ENCODE measurements at places on chromosomes 12 and 14.

GRCh38 chr14:103008768-103009357 is 48.5 kb downstream of the CDC42BPB start:
- no peak for DNase-seq

DNA sequence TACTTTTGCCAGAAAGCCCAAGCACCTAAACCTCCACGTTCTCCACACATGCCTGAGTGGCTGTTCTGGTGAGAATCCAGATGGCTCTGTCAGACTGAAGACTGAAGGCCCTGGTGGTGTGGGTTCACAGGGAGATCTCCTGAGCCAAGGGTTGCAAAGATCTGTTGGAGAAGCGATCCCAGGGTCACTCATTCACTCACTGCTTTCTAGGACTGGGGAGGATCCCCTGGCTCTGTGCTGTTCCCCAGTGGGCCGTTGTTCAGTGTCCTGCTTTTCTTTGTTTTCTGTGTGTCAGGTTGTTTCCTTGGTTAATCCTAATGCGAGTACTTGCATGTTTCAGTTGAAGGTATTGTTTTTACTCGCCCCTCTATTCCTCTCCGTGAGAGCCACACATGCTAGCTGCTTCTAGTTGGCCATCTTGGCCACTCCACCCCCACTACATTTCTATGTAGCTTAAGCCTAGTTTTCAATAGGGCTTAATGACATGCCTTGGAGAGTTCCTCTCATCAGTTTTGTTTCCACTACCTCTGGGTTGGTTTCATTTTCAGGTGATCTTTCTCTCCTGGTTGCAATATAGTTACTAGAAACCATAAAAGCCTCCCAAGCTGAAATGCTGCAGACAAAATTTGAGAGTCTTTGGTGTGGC is 144.5 kb upstream of the SLC38A2 start:
- DNase-seq = no peak

- DNase-seq = no peak
Measured at GRCh38 chr12:70448371-70448770, 82.3 kb downstream of the KCNMB4 start.

DNA sequence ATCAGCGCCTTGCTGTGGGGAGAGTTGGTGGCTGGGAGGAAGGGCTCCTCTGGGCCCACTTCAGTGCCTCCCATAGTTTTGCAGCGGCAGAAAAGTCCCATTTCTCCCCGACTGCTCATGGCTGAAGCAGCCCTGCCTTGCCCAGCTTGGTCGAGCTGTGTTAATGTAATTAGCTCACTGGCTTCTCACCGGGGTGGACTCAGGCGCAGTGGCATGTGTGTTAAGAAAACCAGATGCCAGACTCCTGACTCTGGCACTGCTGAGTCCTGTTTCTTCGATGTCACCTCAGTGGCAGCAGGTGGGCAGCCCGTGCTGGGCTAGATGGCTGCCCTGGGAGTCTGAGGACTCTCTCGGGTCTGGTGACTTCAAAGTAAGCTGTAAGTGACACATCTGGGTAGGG is 47.4 kb downstream of the CHST11 start:
- no peak for DNase-seq

GRCh38 chr12:47214771-47215170 is 135.0 kb upstream of the AMIGO2 start:
- no peak for DNase-seq

- DNase-seq = no peak
Measured at GRCh38 chr14:77088645-77089044, 9.4 kb upstream of the CIPC start.

- DNase-seq = no peak
Measured at GRCh38 chr12:30794591-30795409, 40.0 kb upstream of the CAPRIN2 start.

- DNase-seq = no peak
Measured at GRCh38 chr14:100376751-100377171, 53.6 kb downstream of the SLC25A47 start.

DNA sequence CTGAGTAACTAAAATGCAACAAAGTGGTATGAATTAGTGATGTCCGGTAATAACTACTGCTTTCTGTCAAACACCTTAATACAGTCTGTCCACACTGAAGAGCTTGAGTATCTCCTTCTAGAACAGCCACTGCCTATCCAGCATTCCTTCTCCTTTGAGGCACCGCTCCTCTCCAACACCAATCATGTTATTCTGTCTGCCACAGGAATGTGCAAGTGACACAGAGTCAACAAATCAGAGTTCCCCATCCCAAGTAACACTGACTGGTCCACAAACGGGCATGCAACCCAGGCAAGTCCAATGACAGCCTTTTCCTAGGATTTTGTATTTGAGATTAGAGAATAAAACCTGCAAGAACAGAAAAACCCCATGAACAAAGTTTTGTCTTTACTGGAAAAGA is 3.8 kb downstream of the GXYLT1 start:
- no peak for DNase-seq

DNA sequence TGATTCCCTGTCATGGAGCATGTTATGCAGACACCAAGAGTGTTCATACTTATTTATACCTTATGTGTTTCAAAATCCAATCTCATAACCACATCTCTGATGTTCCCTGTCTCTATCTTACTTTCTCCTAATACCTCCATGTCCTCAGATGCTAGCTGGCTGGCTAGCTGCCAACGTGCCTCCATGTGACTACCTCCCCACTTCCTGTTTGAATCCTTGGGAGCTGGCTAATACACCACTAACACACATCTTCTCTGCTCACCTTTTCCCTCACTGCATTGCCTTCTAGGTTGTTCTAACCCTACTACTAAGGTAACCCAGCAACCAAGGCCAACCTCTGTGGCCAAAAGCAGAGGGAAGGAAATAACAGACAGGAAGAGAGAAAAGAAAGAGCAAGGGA is 27.3 kb downstream of the TTC5 start:
- DNase-seq = peak; percentile 16

DNA sequence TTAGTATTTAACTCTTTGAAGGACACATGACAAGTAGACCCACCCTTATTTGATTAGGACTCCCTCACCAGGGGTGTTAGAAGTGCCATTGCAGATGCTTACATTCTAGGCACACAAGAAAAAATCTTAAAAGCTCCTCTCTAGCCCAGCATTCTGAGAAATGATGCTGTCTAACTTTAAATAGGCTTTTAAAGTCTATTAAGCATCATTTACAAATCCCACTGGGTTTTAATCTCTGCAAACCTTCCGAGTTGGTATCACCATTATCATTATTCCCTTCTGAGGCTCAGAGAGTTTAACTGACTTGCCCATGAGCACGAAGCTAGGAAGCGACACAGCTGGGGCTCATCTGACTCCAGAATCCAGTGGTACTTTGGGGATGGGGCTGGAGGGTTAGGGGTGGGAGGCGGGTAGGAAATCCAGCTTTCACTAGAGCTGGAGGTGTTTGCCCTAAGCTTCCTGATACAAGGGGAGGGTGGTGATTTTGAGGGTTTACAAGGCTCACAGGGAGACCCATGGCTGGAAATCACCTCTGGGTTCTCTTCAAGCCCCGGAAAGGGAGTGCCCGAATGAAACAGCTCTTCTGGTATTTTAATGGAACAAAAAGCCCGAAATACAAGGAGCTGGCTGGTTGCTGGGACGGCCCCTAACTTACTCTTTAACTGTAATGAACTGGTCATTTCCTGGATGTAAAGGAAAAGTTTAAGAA is 109.2 kb upstream of the FUT8 start:
- no peak for DNase-seq

DNA sequence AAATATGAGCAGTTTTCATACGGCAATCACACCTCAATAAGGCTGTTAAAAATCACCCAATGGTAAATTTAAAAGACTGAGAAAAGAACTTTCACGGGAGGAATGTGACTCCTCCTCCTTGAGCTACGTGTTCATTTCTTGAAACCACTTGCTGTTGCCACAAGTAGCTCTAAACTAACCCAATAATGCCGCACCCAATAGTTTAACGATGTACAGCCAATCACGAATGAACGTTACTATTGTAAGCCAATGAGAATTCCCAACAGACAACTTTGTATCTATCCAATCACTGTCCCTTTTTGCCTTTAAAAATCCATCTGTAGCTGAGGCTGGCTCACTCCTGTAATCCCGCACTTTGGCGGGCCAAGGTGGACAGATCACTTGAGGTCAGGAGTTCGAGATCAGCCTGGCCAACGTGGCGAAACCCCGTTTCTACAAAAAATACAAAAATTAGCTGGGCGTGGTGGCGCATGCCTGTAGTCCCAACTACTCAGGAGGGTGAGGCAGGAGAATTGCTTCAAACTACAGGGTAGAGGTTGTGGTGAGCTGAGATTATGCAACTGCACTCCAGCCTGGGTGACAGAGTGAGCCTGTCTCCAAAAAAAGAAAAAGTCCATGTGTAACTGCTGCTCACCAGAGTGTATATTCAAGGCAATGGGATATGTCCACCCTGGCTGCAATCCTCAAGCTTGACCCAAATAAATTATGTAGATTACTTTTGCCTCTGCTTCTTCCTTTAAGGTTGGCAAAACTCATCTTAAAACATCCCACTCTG is 24.4 kb upstream of the BTBD6 start:
- DNase-seq = no peak

GRCh38 chr12:31323391-31324115 is 2.4 kb downstream of the SINHCAF start:
- DNase-seq = no peak

DNA sequence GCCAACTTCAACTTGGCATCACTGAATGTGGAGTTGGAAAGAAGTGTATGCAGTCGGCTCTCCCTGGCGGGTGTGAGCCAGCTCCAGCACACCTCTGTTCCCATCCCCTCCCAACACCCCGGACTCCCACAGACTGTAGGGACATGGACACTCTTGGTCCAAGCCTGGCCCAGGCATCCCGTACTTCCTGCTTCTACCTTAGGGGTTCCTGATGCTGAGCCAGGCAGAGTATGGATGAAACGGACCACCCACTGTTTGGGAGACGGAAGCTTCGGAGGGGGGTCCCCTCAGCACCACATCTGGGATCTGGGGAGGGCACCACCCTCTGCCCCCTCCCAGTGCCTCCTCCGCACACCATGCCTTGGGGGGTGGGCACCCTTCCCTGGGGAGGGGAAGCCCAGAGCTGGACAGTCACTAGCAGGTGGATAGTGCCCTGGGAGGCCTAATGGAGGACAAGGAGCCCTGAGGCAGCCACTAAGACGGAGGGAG is 62.0 kb downstream of the LGMN start:
- DNase-seq = no peak

- DNase-seq = no peak
Measured at GRCh38 chr14:76306131-76306530, 69.8 kb upstream of the ESRRB start.

DNA sequence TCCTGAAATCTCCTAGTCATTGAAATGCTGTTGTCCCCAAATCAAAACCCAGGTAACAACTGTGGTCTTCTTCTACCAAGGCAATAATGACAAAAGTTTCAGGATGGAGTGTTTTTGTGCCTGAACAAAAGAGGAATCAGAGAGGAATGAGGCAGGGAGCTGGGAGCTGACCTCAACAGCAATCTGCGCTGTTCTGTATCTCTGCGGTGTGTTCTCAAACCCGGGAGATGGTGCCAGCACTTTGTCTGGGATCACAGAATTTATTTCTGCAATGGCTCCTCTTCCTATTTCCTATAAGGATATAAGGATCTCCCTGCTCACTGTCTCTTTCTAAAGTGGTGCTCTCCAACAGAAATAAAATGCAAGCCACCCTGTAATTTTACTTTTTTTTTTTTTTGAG is 449 bp upstream of the GLT8D2 start:
- no peak for DNase-seq

DNA sequence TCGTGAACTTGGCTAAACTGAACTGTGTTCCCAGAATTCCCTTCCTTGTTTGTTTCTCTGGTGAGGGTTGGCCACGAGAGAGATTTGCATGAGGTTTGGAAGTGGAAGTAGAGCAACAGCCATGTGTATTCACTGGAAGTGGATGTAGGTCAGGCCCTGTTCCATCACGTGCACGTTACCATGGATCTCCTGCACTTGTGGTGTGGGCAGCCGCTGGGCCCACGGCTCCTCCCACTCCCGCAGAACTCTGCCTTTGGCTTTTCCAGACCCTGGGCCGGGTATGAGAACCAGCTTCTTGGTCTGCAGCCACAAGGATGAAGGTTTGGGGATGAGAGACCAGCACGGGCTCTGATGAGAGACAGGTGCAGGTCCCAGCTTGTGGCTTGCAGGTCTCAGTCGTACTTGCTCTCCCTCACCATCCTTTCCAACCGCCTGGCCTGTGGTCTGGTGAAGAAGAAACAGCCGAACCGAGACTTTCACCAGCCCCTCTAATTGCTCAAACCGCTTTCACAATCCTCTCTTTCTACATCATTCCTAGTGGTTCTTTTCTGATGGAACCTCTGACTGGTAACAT is 94.9 kb downstream of the DUSP16 start:
- no peak for DNase-seq

DNA sequence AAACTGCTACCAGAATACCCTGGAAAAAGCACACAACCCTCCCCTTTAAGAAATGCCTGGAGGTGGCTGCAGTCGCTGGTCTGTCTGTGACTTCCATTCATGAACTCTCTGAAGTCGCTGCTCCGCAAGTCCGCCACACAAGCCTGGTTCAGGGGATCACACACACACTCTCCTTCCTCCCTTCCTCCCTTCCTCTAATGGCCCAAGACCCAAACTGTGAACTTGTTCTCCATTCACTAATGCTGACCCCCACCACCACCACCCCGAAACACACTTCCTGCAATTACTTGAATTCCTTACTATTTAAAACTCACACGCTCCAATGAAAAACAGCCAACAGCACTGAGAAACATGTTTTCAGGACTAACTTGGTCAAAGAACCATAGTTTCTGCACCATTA is 1.0 kb upstream of the LMO3 start:
- DNase-seq = no peak

- DNase-seq = no peak
Measured at GRCh38 chr14:97924922-97925613, 1127.9 kb downstream of the VRK1 start.

DNA sequence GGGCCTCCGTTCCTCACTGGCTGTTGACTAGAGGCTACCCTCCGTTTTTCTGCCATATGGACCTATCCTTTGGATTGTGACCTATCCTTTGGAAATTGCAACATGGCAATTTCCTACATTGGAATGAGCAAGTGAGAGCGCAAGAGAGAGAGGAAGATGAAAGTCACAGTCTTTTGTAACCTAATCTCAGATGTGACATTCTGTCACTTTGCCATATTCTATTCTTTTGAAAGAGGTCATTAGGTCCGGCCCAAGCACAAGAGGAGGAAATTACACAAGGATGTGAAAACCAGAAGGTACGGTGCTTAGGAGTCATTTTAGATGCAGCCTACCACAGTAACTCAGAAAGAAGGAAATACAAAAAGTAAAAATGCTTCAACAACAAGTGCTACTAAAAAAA is 47.3 kb upstream of the SRP54 start:
- DNase-seq = no peak

DNA sequence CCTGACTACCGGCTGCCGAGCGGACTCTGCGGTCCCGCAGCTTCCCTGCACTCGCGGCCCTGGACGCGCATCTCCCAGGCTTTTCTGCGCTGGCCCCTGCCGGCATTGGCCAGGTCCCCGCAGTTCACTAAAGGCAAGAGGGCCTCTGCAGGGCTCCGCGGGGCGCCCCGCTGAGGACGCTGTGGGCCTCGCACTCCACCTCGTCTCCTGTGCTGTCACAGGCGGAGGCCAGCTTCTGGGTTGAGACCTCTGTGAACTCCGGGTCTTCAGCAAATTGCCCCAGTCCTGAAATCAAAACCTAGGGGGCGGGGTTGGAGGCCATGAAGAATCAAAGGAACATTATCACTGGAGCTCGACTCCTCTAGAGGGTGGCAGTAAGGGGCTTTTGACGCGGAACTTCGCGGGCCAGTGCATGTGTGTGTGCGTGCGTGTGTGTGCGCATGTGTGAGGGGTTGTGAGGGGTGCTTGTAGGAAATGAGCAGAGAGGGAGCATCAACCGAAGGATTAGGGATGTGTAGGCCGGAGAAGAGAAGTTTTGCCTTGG is 68.5 kb upstream of the CAPRIN2 start:
- peak; percentile 21 for DNase-seq

GRCh38 chr14:79638672-79639266 is 572.5 kb downstream of the DIO2 start:
- no peak for DNase-seq
